ENCODE measurements at places on chromosomes 12 and 14. TPM values are rescaled to one million over a fixed set of nuclear protein-coding genes. Genes with fewer than 3 reads are reported as not detected.

The PLCZ1 gene
- polyA plus RNA-seq, result not detected

The TAS2R10 gene
- not detected for polyA plus RNA-seq

The MSI1 gene
- not detected for polyA plus RNA-seq

The GSKIP gene
- 38.3 TPM for polyA plus RNA-seq

The CBLN3 gene
- polyA plus RNA-seq, result not detected

The SOX5 gene
- polyA plus RNA-seq, result not detected

The AMIGO2 gene
- 15.0 TPM for polyA plus RNA-seq

The SLC10A1 gene
- not detected for polyA plus RNA-seq

The RBP5 gene
- not detected for polyA plus RNA-seq

The EPYC gene
- polyA plus RNA-seq, result not detected

The ESPL1 gene
- not detected for polyA plus RNA-seq

The KCNJ8 gene
- polyA plus RNA-seq, result not detected

The SERPINA12 gene
- not detected for polyA plus RNA-seq

The DLGAP5 gene
- polyA plus RNA-seq, result not detected

The MANSC1 gene
- 1.4 TPM for polyA plus RNA-seq

The ARHGEF25 gene
- not detected for polyA plus RNA-seq

The CHPT1 gene
- 12.6 TPM for polyA plus RNA-seq

The PPP2R5E gene
- 36.2 TPM for polyA plus RNA-seq

The LGR5 gene
- not detected for polyA plus RNA-seq

The B4GALNT3 gene
- 0.18 TPM for polyA plus RNA-seq

The SERPINA10 gene
- polyA plus RNA-seq, result not detected

The CACNA2D4 gene
- 14.1 TPM for polyA plus RNA-seq

The BCL11B gene
- 2.6 TPM for polyA plus RNA-seq

The EML1 gene
- polyA plus RNA-seq, result not detected

The PTPRB gene
- not detected for polyA plus RNA-seq

The NFATC4 gene
- not detected for polyA plus RNA-seq

The TMEM132D gene
- not detected for polyA plus RNA-seq

The DLK1 gene
- not detected for polyA plus RNA-seq

The NINJ2 gene
- polyA plus RNA-seq, result 30.3 TPM

The CLEC6A gene
- polyA plus RNA-seq, result not detected

The FKBP4 gene
- 34.9 TPM for polyA plus RNA-seq

The INTS13 gene
- polyA plus RNA-seq, result 23.7 TPM

The NYNRIN gene
- polyA plus RNA-seq, result not detected

The C14orf180 gene
- not detected for polyA plus RNA-seq

The ABHD4 gene
- 6.2 TPM for polyA plus RNA-seq

The CCDC184 gene
- polyA plus RNA-seq, result 0.15 TPM

The PFDN5 gene
- 1,410 TPM for polyA plus RNA-seq

The POTEG gene
- not detected for polyA plus RNA-seq

The LMNTD1 gene
- not detected for polyA plus RNA-seq

The NGB gene
- polyA plus RNA-seq, result not detected

The MYH6 gene
- polyA plus RNA-seq, result not detected

The PROX2 gene
- polyA plus RNA-seq, result 0.05 TPM

The STAC3 gene
- not detected for polyA plus RNA-seq
